ENCODE measurements at places on chromosomes 4 and X.

GRCh38 chrX:109398833-109399232, 83.1 kb downstream of the GUCY2F start:
- no peak for DNase-seq

- DNase-seq: no peak
Measured at GRCh38 chr4:3724319-3725231, 41.6 kb upstream of the ADRA2C start.

GRCh38 chrX:94492541-94492940, 818.5 kb downstream of the FAM133A start:
- no peak for DNase-seq

DNA sequence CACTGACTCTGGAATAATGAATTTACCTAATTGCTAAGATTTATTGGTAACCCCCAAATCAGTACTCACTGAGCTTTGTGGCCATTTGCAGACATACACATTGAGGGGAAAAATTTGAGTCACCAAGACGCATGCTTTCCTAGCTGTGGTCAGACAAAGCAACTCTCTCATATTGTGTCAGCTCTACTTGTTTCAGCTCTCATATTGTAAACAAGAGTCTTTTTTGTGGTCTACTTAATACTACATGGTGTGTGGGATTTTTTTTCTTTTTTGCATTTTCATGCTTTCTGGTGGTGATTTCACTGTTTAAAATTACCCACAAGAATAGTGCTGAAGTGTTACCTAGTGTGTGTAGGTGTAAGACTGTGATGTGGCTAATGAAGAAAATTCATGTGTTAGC, 428.2 kb upstream of the GALNT7 start:
- DNase-seq: no peak

GRCh38 chr4:48781968-48782367, 1.9 kb upstream of the FRYL start:
- no peak for DNase-seq

DNA sequence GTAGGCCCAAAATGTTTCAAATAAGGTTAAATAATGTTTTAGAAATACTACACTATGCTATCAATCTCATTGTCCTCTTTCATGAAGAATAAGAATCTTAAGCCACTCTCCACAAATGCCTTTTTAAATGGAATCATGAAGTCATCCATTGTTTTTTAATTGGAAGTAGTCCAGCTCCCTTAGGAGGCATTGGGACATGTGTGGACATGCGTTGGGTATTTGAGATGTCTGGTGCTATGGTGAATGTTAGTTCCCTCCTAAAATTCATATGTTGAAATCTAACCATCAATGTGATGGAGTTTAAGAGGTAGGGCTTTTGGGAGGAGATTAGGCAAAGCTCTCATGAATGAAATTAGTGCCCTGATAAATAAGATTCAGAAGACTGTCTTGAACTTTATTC, 289.0 kb downstream of the C4orf33 start:
- DNase-seq: no peak

DNA sequence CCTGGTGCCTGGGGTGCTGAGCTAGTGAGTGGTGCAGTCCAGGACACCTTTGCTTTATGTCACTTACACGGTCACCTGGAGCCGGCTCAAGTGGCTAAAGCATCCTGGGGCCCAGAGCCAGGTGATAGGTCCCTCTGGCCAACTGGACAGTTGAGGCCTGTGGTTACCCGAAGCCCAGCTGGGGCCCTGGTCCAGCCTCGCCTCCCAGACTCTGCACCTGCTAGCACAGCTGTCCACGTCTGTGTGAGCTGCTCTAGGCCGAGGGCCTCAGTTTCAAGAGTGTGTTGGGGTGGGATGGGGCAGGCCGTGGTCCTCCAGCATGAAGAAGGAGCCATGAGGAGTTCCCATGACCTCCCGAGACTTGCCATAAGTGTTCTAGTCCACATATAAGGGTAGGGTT, 7.7 kb upstream of the ADD1 start:
- DNase-seq: no peak

Measured in NB4 (cell line).